Endothelial cell of coronary artery (primary cell): ENCODE measurements at places on chromosomes 2 and 18. TPM values are rescaled to one million over a fixed set of nuclear protein-coding genes. Genes with fewer than 3 reads are reported as not detected.

The FTCDNL1 gene
- 0.18 and 1.4 TPM in 2 replicates for total RNA-seq

The KIF5C gene
- total RNA-seq: 0.09 TPM in 2 replicates

The TMEM247 gene
- not detected in 2 replicates for total RNA-seq

The GCA gene
- total RNA-seq: 13.8 TPM in 2 replicates

The XDH gene
- total RNA-seq: not detected in 2 replicates

The LIPG gene
- total RNA-seq: 48.0 and 56.4 TPM in 2 replicates

The CXCR1 gene
- not detected in 2 replicates for total RNA-seq

The RND3 gene
- 58.3 and 60.7 TPM in 2 replicates for total RNA-seq

The MSTN gene
- total RNA-seq: 0.09 TPM in 1 of 2 replicates, not detected in the other

The CENPA gene
- 5.2 and 13.0 TPM in 2 replicates for total RNA-seq

The NOSTRIN gene
- total RNA-seq: 0.36 TPM in 1 of 2 replicates, not detected in the other
